Caudate nucleus (tissue), 63 donors: ENCODE measurements at places on chromosomes 5 and 9.

DNA sequence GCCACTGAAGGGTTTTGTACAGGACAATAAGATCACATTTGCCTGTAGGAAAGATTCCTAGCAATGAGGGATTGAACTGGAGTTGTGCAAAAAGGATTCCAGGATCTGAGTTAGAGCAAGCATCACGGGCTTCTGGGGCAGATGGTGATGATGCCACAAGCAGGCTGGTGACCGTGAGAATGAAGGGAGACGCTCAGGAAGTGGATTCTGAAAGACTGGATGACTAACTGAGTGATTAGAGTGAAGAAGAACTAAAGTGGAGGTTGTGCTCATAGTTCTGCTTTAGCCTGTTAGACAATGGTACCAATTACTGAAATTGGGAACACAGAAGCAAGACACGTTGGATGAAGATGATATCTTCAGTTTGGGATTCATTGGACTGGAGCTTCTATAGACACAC lies 168.2 kb downstream of the CD180 start:
- DNase-seq = no peak

- DNase-seq = no peak
Measured at GRCh38 chr5:128673000-128673399, 135.0 kb upstream of the FBN2 start.

GRCh38 chr5:122030251-122030650 lies 47.8 kb downstream of the LOX start:
- DNase-seq = no peak

GRCh38 chr5:124460642-124461041 lies 285.8 kb downstream of the ZNF608 start:
- DNase-seq = no peak

DNA sequence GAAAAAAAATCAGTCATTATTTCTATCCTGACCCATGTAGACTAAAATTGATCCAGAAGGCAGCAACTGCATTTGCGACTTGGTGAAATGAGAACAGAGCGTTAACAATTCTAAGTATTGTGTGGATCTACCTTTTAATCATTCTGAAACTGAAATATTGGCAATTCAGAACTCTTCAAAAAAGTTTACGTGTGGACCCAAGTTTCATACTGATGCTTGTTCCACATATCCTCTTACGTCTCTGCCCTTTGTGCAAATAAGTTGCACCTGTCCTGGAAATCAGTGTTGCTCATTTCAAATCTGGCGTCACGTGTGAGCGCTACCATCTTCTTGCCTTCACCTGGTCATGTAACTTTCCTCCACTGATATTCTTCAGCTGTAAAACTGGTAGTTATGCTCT lies 74.7 kb downstream of the NTRK2 start:
- no peak for DNase-seq

GRCh38 chr5:31270396-31270795 lies 76.9 kb downstream of the CDH6 start:
- no peak for DNase-seq

- no peak for DNase-seq
Measured at GRCh38 chr5:181133610-181134231, 2.8 kb upstream of the OR2V1 start.

- DNase-seq = no peak
Measured at GRCh38 chr9:2849941-2850340, 6.0 kb upstream of the PUM3 start.

GRCh38 chr9:119086590-119086989 lies 282.6 kb downstream of the BRINP1 start:
- DNase-seq = no peak

DNA sequence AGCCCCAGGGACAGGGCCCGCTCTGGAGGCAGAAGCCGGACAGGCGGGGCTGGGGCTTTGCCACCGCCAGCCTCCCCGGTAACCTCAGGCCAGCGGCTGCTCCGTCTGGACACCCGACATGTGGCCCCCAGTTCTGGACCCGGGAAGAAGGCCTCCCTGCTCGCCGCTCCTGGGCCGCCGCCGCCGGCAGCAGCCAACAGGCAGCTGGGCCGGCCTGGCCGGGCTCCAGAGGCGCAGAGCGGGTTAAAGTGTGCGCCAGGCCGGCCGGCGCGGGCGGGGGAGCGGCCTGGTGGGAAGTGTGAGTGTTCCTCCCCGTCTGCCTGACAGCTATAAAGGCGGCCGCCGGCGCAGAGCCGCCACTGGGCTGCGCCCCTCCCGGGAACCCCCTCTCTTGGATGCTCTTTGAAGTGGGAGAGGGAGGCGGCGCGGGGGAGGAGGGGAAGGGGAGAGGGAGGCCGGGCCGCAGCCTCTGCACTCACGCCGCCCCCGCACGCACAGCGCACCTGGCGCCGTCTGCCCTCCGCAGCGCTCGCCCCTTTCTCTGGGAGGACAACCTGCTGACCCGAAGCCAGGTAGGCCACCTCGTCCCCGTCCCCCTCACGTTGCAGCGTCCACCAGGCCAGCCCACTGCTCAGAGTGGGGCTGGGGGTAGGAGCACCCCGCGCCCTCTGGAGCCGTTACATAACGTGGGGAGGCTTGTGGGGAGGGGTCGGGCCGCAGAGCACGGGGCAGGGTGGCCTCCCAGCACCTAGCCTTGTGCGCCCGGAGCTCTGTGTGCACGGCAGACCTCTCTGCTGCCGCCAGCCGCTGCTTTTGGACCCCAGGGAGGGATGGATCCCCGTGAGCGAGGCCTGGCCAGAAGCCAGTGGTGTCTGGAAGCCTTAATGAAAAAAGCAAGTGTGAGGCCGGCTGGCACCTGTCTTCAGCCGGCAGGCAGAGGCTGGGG lies at the start of gene ADAMTSL2:
ADAMTSL2 (plus strand) TSS at position 359 of the 946 bp plus-strand sequence. CDS start 2,009 bp downstream, outside the sequence.
- no peak for DNase-seq
